ENCODE measurements at places on chromosomes 2 and 18.

GRCh38 chr2:32212295-32212694 is 46.6 kb downstream of the SLC30A6 start:
- no peak for DNase-seq

- DNase-seq = no peak
These were observed 222.7 kb upstream of the ITGA4 start for GRCh38 chr2:181234487-181234891.

- no peak for DNase-seq
These were observed 18.8 kb upstream of the FN1 start for GRCh38 chr2:215454519-215455246.

DNA sequence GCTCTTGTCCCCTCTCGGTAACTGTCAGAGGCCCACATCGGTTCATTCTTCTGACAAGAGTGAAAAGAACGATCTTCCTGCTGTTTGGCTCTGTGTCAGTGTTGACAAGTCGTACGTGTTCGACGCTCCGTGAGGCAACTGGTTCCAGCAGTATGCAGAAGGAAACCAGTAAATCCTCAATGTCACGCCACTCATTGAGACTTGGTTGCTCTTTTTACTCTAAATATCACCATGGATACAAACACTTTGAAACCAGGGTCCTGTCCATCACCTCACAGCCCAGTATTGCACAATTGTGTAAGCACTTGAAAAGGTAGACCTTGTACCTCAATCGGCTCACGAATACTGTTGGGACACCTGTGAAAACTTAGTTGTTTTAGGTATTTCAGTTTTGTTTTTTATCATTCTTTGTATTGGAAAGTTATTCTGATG is 136.4 kb downstream of the ZNF407 start:
- no peak for DNase-seq

GRCh38 chr2:16314001-16314400 is 351.6 kb downstream of the CYRIA start:
- DNase-seq = no peak
